ENCODE measurements at places on chromosomes 1 and 21.

DNA sequence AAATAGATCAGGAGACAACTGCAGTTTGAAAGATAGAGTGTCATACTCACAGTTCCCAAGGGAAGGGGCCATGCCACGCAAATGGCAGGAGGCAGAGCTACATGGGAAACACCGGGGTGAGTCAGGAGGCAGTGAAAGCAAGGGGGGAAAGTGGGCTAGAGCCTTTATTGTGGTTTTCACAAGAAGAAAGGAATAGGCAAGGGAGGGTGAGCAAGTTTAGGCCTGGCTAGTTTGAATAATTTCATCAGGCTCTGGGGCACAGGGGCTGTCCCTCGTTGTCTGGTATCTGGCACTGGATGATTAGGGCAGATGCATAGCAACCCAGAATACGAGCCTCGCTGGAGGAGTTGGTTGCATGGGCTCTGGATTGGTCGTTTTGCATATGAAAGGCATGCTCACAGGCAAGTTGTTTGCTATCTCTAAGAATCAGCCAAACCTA lies 17.0 kb upstream of the ITLN2 start:
- no peak for DNase-seq

DNA sequence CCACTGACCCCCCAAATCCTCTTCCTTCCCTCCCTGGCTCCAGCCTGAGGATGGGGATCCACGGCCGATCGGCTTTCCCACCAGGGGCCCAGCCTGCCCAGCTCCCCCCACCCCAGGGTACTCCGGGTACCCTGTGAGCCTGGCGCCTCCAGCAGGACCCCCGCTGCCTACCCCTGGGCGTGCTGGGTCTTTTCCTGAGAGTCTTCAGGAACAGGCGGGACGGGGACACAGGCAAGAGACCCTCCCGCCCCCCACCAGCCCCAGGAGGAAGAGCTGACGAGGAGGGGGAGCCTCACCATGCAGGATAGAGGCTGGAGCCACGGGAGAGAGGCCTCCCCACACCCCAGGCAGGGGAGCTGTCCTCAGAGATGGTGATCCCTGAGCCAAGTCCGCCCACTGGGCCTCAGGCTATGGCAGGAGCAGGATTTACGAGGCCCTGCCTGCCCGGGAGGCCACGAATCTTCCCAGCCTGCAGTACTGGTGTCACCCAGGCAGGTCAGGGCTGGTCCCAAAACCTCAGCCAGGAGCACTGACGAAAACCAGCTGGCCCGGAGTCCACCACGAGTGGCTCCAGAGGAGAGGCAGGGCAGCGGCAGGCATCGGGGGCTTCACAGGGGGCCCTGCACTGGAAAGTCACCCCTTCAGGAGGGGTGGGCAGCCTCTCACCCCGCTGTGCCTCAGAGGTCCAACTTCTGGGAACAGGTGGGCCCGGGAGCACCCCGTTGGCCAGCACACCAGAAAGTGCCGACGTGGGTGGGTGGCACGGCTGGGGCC lies 58.0 kb downstream of the MEGF6 start:
- peak; percentile 44 for DNase-seq

DNA sequence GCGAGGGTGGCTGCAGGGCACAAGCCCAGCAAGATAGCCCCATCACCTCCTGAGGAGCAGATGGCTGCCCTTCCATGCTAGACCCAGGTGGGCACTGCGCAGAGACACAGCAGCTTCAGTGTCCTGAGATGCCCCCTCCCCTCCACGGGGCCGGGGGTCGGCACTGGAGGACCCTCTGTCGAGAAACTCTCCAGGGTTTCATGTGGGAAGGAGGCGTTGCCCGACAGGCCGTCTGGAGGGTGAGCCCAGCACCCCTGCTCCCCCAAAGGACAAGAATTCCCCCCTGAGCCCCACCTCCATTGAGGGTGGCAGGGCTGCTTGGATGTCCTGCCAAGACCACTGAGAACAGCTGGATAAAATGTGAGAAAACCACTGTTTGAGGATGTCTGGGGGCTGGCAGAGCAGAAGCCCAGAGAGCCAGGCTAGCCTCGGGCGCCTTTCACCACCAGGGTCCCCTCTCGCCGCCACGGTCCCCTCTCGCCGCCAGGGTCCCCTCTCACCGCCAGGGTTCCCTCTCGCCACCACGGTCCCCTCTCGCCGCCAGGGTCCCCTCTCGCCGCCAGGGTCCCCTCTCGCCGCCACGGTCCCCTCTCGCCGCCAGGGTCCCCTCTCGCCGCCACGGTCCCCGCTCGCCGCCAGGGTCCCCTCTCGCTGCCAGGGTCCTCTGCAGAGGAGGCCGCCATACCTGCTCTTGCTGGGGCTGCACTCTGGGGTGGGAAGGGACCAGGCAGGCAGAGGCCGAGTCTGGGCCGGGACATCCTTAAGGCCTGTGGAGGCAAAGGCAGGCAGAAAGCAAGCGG lies 44.2 kb downstream of the SLC19A1 start:
- no peak for DNase-seq

DNA sequence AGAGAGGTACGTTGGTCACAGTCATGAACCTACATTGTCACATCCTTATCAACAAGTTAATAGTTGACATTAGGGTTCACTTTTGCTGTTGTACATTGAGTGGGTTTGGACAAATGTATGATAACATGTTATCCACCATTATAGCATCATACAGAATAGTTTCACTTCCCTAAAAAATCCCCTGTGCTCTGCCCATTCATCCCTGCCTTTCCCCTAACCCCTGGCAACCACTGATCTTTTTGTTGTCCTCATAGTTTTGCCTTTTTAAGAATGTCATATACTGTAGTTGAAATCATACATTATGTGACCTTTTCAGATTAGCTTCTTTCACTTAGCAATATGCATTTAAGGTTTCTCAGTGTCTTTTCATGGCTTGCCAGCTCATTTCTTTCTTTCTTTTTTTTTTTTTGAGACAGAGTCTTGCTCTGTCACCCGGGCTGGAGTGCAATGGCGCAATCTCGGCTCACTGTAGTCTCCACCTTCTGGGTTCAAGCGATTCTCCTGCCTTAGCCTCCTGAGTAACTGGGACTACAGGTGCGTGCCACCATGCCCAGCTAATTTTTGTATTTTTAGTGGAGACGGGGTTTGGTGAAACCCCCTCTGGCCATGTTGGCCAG lies 50.6 kb downstream of the UCK2 start:
- no peak for DNase-seq

DNA sequence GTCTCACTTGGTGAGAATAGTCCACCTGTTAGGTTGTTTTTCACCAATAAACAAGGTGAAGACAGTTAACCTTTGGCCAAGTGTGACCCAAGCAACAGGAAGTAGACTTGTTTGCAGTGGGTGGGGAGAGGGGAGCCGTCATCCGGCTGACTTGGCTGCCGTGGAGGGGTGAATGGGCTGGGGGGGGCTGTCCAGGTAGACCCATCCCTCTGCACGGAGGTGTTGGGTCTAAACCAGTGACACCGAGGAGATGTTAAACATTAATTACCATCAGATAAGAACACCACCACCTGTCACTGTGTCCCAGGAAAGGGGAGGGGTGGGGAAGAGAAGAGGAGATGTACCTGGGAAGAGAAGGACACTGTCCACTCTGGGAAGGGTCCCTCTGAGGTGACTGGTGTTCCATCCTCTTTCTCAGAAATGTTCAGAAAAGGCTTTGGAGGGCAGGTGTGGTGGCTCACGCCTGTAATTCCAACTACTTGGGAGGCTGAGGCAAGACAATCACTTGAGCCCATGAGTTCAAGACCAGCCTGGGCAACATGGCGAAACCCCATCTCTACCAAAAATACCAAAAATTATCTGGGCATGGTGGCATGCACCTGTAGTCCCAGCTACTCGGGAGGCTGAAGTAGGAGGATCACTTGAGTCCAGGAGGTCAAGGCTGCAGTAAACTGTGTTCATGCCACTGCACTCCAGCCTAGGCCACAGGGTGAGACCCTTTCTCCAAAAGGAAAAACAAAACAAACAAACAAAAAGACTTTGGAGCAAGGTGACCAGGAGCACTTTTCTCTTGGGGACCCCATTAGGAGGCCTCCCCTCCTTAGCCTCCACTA lies 6.7 kb upstream of the MYOM3 start:
- DNase-seq: no peak

DNA sequence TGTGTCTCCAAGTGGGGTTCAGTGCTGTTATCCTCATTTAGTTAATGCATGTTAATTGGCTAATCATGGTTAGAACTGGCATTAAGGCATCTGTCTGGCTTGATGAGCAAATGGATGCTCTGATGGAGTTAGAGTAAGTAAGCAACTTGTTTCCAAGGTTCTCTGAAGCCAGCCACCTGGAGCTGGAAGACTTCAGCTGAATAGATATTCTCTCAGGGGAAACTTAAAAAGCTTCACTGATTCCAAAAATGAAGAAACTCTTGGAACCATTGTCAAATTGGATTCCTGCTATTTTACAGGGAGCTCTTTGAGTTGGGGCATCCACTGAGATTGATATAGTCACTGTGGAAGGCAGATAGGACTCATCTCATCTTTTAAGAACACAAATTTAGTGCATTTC lies 118.9 kb downstream of the CACHD1 start:
- DNase-seq: no peak

DNA sequence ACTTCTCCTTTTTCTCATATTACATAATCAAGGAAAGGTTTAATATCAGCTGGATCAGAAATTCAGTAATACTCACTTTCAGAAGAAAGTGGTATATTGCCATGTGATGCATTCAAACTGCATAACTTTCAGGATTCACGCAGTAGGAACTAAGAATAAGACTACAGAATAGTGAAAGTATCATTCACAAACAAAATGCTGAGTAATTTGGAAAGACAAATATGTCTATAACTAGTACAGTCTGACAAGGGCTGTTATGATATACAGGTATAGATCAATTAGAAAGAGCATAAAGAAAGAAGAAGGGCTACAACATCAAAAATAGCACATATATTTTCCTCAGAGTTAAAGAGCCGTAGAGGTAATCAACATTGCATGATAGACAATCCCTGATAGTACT lies 871.5 kb upstream of the TMPRSS15 start:
- no peak for DNase-seq

DNA sequence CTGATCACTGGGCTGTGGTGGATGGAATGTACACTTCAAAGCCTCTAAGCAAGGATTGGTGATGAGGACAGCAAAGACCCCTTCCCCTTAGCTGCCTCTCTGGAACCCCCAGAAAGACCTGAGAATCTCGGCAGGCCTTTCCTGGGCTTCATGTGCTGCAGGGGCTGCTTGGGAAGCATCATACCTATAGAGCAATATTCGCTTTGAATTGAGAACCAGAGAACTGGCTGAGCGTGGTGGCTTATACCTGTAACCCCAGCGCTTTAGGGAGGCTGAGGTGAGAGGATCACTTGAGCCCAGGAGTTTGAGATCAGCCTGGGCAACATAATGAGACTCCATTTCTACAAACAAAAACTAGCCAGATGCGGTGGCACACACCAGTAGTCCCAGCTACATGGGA lies 22.0 kb downstream of the CSF1 start:
- DNase-seq: no peak

DNA sequence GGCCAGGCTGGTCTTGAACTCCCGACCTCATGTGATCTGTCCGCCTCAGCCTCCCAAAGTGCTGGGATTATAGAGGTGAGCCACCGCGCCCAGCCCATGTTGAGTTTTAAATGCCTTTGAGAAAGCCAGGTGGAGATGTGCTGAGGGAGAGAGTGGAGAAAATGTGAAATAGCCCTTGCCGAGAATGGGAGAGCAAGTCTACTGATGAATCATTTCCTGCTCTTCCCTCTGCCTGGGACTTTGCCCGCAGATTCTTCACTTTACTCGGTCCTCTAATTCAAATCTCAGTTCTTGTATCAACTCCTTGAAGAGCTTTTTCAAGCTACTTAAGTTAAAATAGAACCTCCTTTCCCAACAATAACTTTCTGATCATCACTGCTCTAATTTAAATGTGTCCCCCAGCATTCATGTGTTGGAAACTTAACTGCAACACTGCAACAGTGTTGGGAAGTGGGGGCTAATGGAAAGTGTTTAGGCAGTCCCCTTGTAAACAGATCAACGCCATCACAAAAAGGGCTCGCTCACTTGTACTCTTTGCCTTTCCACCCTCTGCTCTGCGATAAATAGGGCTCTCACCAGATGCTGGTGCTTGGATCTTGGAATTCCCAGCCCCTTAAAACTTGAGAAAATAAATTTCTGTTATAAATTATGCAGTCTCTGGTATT lies 27.8 kb downstream of the OSBPL9 start:
- peak; percentile 87 for DNase-seq

GRCh38 chr1:2395245-2395644 lies 3.6 kb downstream of the RER1 start:
- no peak for DNase-seq

DNA sequence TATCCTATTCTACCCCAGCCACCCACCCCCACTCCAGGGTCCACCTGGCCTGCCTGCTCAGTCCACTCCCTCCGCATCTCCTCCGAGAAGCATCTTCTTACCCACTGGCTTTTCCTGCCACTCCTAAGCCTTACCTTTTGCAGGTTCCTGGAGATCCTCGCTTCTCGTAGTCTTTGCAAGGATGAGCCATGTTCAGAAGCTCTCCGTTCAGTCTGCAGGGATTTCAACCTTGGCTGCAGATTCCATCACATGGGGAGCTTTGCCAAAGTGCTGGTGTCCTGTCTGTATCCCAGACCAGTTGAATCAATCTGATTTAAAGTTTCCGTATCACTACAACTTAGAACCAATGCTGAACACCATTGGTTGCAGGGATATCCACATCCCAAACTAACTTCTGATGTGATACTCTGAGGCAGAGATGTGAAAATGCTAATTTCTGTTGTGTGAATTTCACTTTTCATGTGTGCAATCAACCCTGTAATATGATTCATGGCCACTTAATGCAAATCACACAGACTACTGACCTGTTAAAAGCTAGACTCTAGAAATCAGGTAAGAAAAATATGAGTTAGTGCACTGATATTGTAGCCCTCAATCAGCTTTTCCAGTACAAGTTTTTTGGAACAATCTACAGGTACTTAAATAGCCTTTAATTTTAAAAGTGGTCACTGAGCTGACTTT lies 61.9 kb downstream of the CAPN2 start:
- DNase-seq: no peak

- no peak for DNase-seq
Observed at GRCh38 chr1:179747611-179748010, 4.5 kb downstream of the FAM163A start.

DNA sequence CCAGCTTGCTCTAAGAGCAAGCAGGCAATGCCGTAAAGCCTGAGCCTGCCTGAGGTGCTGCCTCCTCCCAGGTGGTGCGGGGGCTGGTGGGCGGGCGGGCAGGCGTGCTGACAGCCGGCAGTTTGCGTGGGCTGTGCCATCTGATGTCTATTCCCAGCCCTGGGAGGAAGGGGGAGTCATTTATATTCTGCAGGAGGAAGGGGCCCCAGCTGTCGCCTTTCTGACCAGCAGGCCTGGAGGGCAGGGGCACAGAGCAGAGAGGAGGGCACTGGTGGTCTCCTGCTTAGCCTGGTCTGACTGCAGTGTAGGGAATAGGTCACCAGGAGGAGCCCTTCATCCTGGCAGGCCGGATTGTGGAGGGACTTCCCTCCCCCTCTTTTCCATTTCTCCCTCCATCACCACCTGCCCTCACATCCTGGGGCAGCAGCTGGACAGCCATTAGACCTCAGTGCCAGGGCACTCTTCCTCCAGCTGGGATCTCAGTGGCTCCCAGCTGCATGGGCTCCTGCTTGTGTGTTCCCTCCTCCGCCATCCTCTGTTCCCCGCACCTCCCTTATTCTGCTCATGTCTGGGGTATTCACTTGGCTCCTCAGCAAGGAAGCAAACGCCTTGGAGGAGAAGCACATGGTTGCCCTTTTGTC lies 4.4 kb downstream of the CYB561D1 start:
- DNase-seq: peak; percentile 48

GRCh38 chr1:26692793-26693490 lies 2.9 kb upstream of the ARID1A start:
- DNase-seq: peak; percentile 99

- DNase-seq: no peak
Observed at GRCh38 chr1:201307231-201307630, 23.9 kb downstream of the PKP1 start.

GRCh38 chr1:156119503-156120209 lies 5.1 kb downstream of the LMNA start:
- DNase-seq: no peak
